Foreskin keratinocyte (primary cell): ENCODE measurements at places on chromosomes 1 and 21. TPM values are rescaled to one million over a fixed set of nuclear protein-coding genes. Genes with fewer than 3 reads are reported as not detected.

- DNase-seq, result no peak
These were observed 125.0 kb downstream of the KIAA0319L start for GRCh38 chr1:35432231-35432630.

- DNase-seq, result no peak
These were observed 414.0 kb downstream of the PRDM2 start for GRCh38 chr1:14113841-14114567.

DNA sequence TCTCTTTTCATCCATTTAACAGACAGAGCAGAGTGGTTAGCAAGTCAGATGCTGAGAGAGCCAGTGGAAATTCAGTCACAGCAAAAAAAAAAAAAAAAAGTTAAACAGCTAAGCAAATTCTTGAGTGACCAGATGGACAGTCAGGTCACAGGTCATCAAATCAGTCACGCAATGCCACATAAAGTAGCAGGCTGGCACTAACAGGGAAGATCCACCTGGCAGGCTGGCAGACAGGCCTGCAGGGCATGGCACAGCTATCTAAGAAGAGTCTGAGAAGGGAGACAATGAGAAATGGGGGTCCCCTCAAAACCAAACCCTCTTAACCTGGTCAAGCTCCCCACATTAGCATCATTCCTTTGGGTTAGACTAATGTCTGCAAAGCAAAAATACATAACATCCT, 371.9 kb downstream of the TTLL7 start:
- no peak for DNase-seq

GRCh38 chr1:231355171-231355570, 17.1 kb downstream of the SPRTN start:
- no peak for DNase-seq

DNA sequence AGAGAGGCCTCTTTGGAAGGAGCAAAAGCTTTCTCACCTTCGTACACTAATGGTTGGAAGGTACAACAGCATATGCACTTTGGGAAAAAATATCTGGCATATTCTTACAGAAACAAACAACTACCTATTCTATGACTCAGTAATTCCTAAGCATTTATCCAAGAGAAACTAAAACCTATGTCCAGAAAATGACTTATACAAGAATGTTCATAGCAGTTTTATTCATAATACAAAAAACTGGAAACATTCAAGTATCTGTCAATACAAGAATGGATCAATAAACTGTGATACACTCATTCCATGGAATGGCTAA, 8.2 kb downstream of the NBPF1 start:
- DNase-seq, result no peak

- no peak for DNase-seq
These were observed 27.0 kb downstream of the TTC39A start for GRCh38 chr1:51303315-51303714.

DNA sequence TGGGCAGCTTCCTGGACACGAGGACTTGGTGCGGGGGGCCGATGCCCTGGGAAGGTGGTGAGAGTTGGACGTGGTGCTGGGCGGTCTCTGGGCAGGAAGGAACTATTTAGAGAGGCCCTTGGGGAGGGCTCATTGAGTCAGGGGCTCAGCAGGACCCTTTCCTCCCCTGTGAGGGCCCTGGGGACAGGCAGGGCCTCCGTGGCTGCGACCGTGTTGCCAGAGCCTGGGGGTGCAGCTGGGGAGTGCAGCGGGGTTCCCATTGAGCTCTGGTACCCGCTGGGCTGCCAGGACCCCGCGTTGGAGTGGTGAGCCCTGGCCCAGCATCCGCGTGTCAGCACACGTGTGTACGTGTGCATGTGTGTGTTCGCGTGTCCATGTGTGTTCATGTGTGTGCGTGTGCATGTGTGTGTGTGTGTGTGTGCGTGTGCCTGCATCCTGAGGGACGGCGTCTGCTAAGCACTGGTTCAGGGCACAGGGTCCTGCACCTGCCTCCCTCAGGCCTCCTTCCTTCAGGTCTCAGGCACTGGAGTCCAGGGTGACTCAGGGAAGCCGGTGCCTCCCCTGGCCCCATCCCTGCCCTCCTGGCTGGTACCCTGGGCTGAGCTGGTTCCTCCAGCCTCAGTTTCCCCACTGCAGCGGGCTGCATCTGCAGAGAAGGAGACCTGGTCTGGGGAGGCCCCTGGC, 10.7 kb downstream of the RNF223 start:
- DNase-seq, result no peak

GRCh38 chr1:118878661-118879060, 109.5 kb downstream of the TBX15 start:
- DNase-seq, result no peak

- DNase-seq, result peak; percentile 92
These were observed 20.7 kb upstream of the PADI4 start for GRCh38 chr1:17287130-17287776.

DNA sequence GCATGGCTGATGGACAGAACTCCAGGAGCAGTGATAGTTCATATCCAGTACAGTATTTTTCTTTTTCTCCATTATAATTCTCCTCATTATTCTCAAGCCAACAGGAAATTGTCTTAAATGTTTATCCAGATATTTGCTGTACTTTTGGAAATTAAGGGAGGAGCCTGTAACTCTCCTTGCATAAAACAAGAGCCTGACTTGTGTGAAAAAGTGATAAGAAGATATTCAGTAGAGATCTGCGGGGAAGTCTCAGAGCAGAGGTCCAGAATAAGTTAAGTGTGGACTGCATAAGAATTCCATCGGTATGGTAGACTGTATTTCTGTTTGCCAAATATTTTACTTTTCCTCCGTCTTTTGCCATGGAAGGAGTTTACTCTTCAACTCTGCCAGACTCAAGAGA, 70.2 kb downstream of the BACH1 start:
- no peak for DNase-seq

- DNase-seq, result no peak
These were observed 123.2 kb upstream of the TNFSF4 start for GRCh38 chr1:173330149-173330951.

DNA sequence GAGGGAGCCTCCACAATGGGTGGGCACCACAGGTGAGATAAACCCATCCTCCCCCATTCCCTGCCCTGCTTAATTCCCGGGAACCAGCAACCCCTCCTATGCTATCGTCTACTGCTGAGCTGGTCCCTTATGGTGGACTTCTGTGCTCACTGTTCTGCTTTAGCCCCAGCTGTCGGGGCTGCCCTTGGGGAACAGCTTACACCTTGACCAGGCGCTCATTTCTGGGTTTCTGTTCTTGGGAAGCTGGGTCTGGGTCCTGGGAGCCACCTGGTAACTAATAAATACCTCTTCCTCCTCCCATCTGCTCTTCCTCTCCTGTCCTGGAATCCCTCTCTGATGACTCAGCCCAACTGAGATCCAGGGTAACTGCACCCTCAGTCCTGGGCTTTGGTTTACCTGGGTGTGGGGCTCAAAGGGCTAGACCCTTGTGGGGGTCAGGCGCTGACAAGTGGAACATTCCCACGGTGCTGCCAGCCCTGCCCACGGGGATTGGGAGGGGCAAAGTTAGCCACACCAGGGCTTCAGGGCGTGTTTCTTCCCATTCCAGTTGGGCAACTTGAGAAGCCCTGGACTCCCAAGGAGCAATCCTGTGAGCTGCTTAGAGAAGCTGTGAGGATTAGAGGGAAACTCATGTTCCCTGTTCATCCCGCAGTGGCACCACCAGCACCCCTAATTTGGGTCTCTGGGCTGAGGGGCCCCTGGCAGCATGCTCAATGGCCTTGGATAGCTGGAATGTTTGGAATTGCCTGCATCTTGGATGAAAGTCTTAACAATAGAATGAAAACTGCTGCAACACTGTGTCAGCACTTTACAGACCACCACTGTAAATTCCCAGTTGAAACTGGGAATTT, 1.6 kb downstream of the PCAT6 start:
- no peak for DNase-seq

- no peak for DNase-seq
These were observed 11.7 kb upstream of the TDRD10 start for GRCh38 chr1:154490317-154490716.

- peak; percentile 40 for DNase-seq
These were observed 26.8 kb downstream of the VANGL1 start for GRCh38 chr1:115668579-115668978.

GRCh38 chr1:204190212-204191211, 5.8 kb downstream of the KISS1 start:
- DNase-seq, result no peak

DNA sequence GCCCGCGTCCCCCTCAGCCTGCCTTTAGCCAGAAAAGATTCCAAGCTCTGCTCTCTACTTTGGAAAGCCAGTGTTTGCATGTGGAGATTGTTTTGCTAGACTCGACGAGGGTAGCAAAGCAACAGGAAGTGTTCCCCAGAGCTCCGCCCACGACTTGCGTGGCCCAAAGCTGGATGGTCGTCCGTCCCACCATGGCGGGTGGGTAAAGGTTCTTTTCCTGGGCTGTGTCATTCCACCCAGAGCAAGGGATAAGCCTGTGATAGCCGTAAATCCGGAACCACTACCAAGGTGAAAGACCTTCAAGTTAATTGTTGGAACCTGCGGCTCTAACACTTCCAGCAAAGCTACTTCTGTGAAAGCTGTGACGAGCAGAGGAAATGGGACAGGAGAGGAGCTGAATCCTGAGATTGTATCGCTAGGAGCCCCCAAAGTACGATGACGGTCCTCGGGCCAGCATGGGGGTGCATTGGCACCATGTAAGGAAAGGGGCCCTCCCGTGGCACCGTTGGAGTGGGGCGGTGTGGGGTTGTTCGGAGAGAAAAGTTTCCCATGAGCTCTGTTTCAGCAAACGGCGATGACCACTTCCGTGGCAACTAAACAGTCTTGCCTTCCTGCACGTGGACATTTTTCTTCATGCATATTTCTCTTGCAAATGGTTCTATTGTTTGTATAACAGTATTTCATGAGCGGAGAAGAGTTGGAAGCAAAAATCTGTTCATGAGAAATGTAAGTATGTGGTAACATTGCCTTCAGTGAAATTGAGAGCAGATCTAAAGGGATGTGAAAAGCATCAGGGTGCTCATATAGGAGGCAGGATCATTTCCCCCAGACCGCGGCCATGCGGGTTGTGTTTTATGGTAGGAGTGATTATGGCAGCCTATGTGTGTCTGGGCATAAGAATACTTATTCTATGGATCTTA, 8.4 kb downstream of the MX2 start:
- DNase-seq, result no peak

DNA sequence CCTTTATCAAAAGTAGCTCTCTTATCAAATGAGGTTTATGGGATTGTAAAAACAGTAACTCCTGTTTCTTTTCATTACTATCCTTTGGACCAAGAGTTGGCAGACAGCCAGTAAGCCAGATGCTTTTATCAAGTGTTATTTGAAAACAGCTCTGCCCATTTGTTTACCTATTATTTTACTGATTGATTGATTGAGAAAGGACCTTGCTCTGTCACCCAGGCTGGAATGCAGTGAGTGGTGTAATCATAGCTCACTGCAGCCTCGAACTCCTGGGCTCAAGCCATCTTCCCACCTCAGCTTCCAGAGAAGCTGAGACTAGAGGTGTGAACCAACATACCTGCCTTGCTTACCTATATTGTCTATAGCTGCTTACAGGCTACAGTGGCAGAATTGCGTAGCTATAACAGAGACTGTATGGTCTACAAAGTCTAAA, 3.6 kb downstream of the PRKAB2 start:
- DNase-seq, result no peak

GRCh38 chr1:115877511-115877910, 36.6 kb upstream of the NHLH2 start:
- DNase-seq, result peak; percentile 81

DNA sequence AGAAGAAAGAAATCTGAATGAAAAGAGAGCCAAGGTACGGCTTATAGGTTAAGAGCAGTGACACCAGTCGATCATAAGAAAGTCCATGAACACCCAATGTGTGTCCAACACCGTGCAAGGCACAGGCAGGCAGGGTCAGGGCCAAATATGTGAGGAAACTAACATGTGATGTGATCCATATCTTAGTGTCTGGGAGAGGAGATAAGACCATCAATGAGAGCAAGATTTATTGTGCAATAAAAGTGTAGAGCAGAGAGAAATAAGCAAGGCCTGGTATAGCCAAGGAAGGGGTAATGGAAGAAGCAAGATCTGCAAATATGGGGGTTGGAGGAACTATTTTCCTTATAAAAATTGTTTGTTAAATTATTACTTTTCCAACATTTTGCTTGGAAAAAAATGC, 198.8 kb downstream of the CRB1 start:
- DNase-seq, result no peak

DNA sequence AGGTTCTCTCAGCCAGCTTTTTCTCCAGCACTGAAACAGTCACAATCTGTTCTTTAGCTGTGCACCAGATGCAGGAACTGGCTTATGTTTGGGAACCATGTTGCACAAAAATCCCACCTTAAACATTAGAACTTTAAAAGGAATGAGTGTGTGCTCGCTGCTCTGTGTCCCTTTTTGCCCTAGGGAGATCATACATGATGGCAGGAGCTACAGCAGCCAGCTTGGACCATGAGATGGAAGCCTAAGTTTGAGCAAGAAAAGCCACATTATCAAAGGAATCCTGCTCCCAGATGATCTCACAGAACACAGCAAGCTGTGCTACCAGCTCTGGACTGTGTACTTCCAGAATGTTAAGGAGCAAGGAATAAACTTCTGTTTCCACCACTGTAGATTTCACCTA, 3.5 kb downstream of the ZBTB17 start:
- DNase-seq, result no peak

GRCh38 chr1:22915231-22915630, 57.4 kb downstream of the LACTBL1 start:
- DNase-seq, result no peak

DNA sequence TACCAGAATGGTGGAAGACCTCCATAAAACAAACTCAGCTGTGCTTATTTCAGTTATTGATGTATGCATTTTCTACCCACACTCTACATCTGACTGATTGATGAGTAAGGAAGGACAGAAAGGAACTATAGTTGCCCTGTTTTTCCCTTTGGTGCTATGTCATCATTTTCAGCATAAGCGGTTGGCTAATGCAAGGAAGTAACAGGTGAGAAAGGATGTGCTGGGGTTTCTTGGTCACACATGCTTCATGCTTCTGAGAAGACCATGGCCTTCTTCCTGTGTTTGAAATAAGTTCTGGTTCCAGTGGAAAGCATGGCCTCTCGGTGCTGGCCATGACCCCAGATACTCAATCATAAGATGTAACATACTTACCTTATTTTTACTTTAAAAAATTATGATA, 541.2 kb downstream of the PTPRU start:
- no peak for DNase-seq

- no peak for DNase-seq
These were observed 13.9 kb downstream of the SORT1 start for GRCh38 chr1:109383854-109384253.

ERMAP gene
- 4.4 and 4.7 TPM in 2 replicates for total RNA-seq

RIPK4 gene
- 33.2 and 40.9 TPM in 2 replicates for total RNA-seq

TP73 gene
- total RNA-seq, result 0.58 and 0.78 TPM in 2 replicates

SLC6A17 gene
- total RNA-seq, result 0.03 and 0.07 TPM in 2 replicates

MPZ gene
- 0.37 and 0.56 TPM in 2 replicates for total RNA-seq

IFNAR2 gene
- 8.4 and 10.9 TPM in 2 replicates for total RNA-seq

ACKR1 gene
- not detected in 2 replicates for total RNA-seq

SLFNL1 gene
- total RNA-seq, result 0.03 and 0.04 TPM in 2 replicates

SERINC2 gene
- 153 and 158 TPM in 2 replicates for total RNA-seq

SIPA1L2 gene
- total RNA-seq, result 1.2 and 1.3 TPM in 2 replicates

RNU1-2 gene
- 2,556 and 4,441 TPM in 2 replicates for total RNA-seq

FMN2 gene
- not detected in 2 replicates for total RNA-seq

SEC16B gene
- total RNA-seq, result 0.35 and 1.1 TPM in 2 replicates
